ENCODE measurements at places on chromosomes 5 and 9.
A peak's percentile ranks its signal among the peaks of the same experiment; 100 is the strongest.

- no peak overlapping the region for H3K27ac ChIP-seq
- DNase-seq = no peak
- no peaks in the 10 kb centered on the region for H3K4me1 ChIP-seq
- H3K4me3 ChIP-seq = no peak overlapping the region
- no peaks in the 10 kb centered on the region for H3K27me3 ChIP-seq
- H3K36me3 ChIP-seq = no peaks in the 10 kb centered on the region
Observed at GRCh38 chr5:175059687-175060211, 335.4 kb downstream of the MSX2 start.

- no peak overlapping the region for H3K27ac ChIP-seq
- H3K4me3 ChIP-seq = no peak overlapping the region
- no peaks in the 10 kb centered on the region for H3K36me3 ChIP-seq
- H3K27me3 ChIP-seq = no peaks in the 10 kb centered on the region
Observed at GRCh38 chr5:136043551-136043950, 14.8 kb downstream of the TGFBI start.

- no peaks in the 10 kb centered on the region for H3K36me3 ChIP-seq
- H3K4me3 ChIP-seq = no peak overlapping the region
- H3K4me1 ChIP-seq = peaks cover 3% of the 10 kb centered on the region
- no peak overlapping the region for H3K27ac ChIP-seq
Observed at GRCh38 chr9:119968836-119969707, 599.8 kb upstream of the BRINP1 start.

GRCh38 chr5:76718381-76718832 lies 2.5 kb downstream of the F2R start:
- no peak for DNase-seq
- H3K36me3 ChIP-seq = no peaks in the 10 kb centered on the region
- H3K4me3 ChIP-seq = no peak overlapping the region
- peak overlapping the region; percentile 14 for H3K27ac ChIP-seq
- peaks cover 4% of the 10 kb centered on the region for H3K4me1 ChIP-seq

- H3K27me3 ChIP-seq = no peaks in the 10 kb centered on the region
- H3K27ac ChIP-seq = no peak overlapping the region
- DNase-seq = no peak
Observed at GRCh38 chr9:11097020-11097419, 484.2 kb upstream of the PTPRD start.

DNA sequence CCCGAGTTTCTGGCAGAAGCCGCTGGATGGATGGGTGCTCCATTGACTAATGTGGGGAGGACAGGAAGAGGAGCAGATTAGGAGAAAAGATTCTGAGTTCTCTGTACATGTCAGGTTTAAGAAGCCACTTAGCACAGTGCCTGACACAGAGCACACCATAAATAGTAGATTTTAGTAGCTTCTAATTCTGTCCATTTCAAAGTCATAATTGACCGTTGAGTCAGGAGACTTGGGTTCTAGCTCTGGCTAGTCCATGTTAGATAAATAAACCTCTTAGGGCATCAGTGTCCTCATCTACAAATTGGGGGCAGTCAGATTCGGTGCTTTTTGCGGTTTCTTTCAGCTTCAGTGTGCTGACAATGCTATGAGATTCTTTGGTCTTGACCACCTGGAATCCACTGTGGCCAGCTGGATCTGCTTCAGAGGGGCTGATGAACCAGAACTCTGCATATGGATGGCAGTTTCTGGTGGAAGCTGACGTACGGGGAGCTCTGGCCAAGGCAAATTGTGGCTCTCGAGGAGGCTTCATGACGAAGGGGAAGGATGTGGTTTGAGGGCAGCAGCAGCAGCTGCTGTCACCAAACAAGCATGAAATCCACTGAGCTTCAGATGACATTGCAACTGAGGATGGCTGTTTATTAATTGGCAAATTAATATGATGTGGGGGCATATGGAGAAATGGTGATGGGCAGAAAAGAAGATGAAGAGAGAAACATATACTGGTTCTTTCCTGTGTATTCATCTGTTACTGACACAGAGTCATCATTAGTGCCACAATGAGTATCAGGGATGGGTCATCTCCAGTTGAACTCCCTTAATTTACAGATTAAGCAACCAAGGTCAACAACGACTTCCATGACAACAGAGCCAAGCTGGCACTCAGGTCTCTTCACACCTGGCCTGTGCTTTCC lies 134.4 kb downstream of the AOPEP start:
- no peak overlapping the region for H3K4me3 ChIP-seq
- DNase-seq = no peak
- H3K27ac ChIP-seq = peak overlapping the region; percentile 30
- H3K27me3 ChIP-seq = no peaks in the 10 kb centered on the region
- H3K36me3 ChIP-seq = no peaks in the 10 kb centered on the region

DNA sequence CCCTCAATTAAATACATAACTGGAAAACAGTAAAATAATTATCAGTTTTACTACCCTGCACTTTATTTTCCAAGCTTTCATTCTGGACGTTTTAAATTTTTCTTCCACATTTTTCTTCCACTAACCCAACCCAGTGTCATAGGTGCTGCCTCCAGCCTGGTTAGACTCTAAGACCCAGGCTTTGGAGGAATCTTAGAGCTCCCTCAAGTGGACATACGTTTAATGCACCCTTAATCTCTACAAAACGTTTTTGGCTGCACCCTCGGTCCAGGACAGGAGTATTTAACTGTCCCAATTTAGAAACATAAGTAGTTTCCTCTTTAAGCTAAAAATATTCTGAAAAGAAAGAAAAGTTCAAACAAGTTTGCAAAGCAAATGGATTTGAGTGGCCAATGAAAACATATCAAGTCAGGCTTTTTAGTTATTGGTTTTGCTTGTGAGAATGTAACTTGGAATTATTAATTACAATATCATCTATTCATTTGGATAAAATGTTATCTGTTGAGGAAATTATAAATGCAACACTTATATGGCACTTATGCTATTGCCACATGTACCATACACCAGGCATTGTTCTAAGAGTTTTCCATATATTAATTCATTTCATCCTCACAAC lies 38.9 kb downstream of the CDH6 start:
- no peak for DNase-seq
- H3K4me1 ChIP-seq = no peaks in the 10 kb centered on the region
- no peaks in the 10 kb centered on the region for H3K36me3 ChIP-seq
- H3K4me3 ChIP-seq = no peak overlapping the region
- no peak overlapping the region for H3K27ac ChIP-seq

- H3K27me3 ChIP-seq = no peaks in the 10 kb centered on the region
- no peak overlapping the region for H3K27ac ChIP-seq
- H3K4me1 ChIP-seq = no peaks in the 10 kb centered on the region
- no peak overlapping the region for H3K4me3 ChIP-seq
- no peak for DNase-seq
Observed at GRCh38 chr5:151531581-151531980, 59.5 kb downstream of the FAT2 start.

DNA sequence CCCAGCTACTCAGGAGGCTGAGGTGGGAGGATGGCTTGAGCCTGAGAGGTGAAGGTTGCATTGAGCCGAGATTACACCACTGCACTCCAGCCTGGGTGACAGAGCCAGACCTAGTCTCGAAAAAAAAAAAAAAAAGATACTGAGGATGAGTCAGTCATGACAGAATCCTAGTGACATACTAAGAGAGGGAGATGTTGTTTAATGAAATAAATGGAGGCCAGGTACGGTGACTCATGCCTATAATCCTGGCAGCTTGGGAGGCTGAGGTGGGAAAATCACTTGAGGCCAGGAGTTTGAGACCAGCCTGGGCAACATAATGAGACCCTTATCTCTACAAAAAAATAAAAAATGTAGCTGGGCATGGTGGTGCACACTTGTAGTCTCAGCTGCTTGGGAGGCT lies 107.2 kb downstream of the ZFAND5 start:
- H3K27ac ChIP-seq = no peak overlapping the region
- H3K27me3 ChIP-seq = no peaks in the 10 kb centered on the region
- no peak overlapping the region for H3K4me3 ChIP-seq
- H3K4me1 ChIP-seq = no peaks in the 10 kb centered on the region
- DNase-seq = no peak

GRCh38 chr5:82849885-82850284 lies 227.3 kb downstream of the TMEM167A start:
- no peak overlapping the region for H3K27ac ChIP-seq
- H3K4me1 ChIP-seq = no peaks in the 10 kb centered on the region
- no peaks in the 10 kb centered on the region for H3K36me3 ChIP-seq
- H3K4me3 ChIP-seq = no peak overlapping the region

GRCh38 chr9:84177407-84177806 lies 163.2 kb downstream of the SLC28A3 start:
- H3K36me3 ChIP-seq = no peaks in the 10 kb centered on the region
- no peak overlapping the region for H3K4me3 ChIP-seq
- DNase-seq = no peak
- no peaks in the 10 kb centered on the region for H3K27me3 ChIP-seq
- H3K4me1 ChIP-seq = no peaks in the 10 kb centered on the region

- no peaks in the 10 kb centered on the region for H3K27me3 ChIP-seq
- H3K4me3 ChIP-seq = no peak overlapping the region
- no peak for DNase-seq
- no peaks in the 10 kb centered on the region for H3K4me1 ChIP-seq
- no peak overlapping the region for H3K27ac ChIP-seq
Observed at GRCh38 chr9:97311798-97312500, 4.5 kb downstream of the CCDC180 start.

GRCh38 chr5:153425914-153426313 lies 64.6 kb upstream of the GRIA1 start:
- H3K4me3 ChIP-seq = no peak overlapping the region
- no peak for DNase-seq
- H3K27me3 ChIP-seq = no peaks in the 10 kb centered on the region
- no peak overlapping the region for H3K27ac ChIP-seq

- no peaks in the 10 kb centered on the region for H3K27me3 ChIP-seq
- no peak overlapping the region for H3K27ac ChIP-seq
- no peak overlapping the region for H3K4me3 ChIP-seq
- H3K4me1 ChIP-seq = no peaks in the 10 kb centered on the region
- no peaks in the 10 kb centered on the region for H3K36me3 ChIP-seq
Observed at GRCh38 chr5:91106842-91107511, 276.1 kb downstream of the ARRDC3 start.

GRCh38 chr5:9212605-9213004 lies 333.3 kb downstream of the SEMA5A start:
- H3K4me3 ChIP-seq = no peak overlapping the region
- no peak for DNase-seq
- H3K4me1 ChIP-seq = no peaks in the 10 kb centered on the region
- no peaks in the 10 kb centered on the region for H3K27me3 ChIP-seq
- no peaks in the 10 kb centered on the region for H3K36me3 ChIP-seq
- no peak overlapping the region for H3K27ac ChIP-seq

- H3K4me3 ChIP-seq = no peak overlapping the region
- H3K27me3 ChIP-seq = no peaks in the 10 kb centered on the region
- H3K27ac ChIP-seq = no peak overlapping the region
- DNase-seq = no peak
- H3K36me3 ChIP-seq = no peaks in the 10 kb centered on the region
Observed at GRCh38 chr5:6820851-6821479, 107.7 kb downstream of the TENT4A start.

GRCh38 chr9:100465274-100465673 lies 7.7 kb upstream of the TMEFF1 start:
- no peaks in the 10 kb centered on the region for H3K27me3 ChIP-seq
- no peak for DNase-seq
- no peaks in the 10 kb centered on the region for H3K4me1 ChIP-seq
- no peak overlapping the region for H3K4me3 ChIP-seq
- H3K27ac ChIP-seq = no peak overlapping the region

GRCh38 chr9:16639644-16640043 lies 230.8 kb downstream of the BNC2 start:
- no peak overlapping the region for H3K27ac ChIP-seq
- no peak overlapping the region for H3K4me3 ChIP-seq
- no peaks in the 10 kb centered on the region for H3K27me3 ChIP-seq

DNA sequence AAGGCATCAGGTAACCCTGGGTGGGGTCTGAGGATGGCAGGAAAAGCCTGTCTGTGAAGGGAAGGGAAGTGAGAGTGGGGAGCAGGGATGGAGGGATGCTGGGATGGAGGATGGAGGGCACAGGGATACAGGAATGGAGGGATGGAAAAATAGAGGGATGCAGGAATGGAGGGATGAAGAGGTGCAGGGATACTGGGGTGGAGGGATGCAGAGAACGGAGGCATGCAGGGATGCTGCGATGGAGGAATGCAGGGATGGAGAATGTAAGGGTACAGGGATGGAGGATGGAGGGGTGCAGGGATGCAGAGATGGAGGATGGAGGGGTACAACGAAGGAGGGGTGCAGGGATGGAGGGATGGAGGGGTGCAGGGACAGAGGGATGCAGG lies 9.1 kb downstream of the PTGES2 start:
- no peaks in the 10 kb centered on the region for H3K27me3 ChIP-seq
- peaks cover 6% of the 10 kb centered on the region for H3K36me3 ChIP-seq
- no peak overlapping the region for H3K27ac ChIP-seq
- no peak for DNase-seq
- H3K4me1 ChIP-seq = no peaks in the 10 kb centered on the region

- no peaks in the 10 kb centered on the region for H3K4me1 ChIP-seq
- H3K27me3 ChIP-seq = no peaks in the 10 kb centered on the region
- H3K27ac ChIP-seq = no peak overlapping the region
- H3K36me3 ChIP-seq = no peaks in the 10 kb centered on the region
Observed at GRCh38 chr5:128674837-128675446, 136.9 kb upstream of the FBN2 start.

GRCh38 chr9:97753975-97754374 lies 56.8 kb upstream of the XPA start:
- no peaks in the 10 kb centered on the region for H3K27me3 ChIP-seq
- no peak for DNase-seq
- H3K4me3 ChIP-seq = no peak overlapping the region
- H3K27ac ChIP-seq = no peak overlapping the region

- no peak overlapping the region for H3K27ac ChIP-seq
- no peak overlapping the region for H3K4me3 ChIP-seq
- DNase-seq = no peak
- H3K36me3 ChIP-seq = no peaks in the 10 kb centered on the region
- no peaks in the 10 kb centered on the region for H3K27me3 ChIP-seq
Observed at GRCh38 chr5:154568589-154568988, 90.6 kb upstream of the HAND1 start.

GRCh38 chr5:31855134-31856040 lies 216.5 kb downstream of the PDZD2 start:
- no peaks in the 10 kb centered on the region for H3K36me3 ChIP-seq
- peak overlapping the region; percentile 45 for H3K4me3 ChIP-seq
- peak overlapping the region; percentile 78 for H3K27ac ChIP-seq
- DNase-seq = peak; percentile 55
- H3K4me1 ChIP-seq = no peaks in the 10 kb centered on the region

GRCh38 chr5:170151097-170151831 lies 45.6 kb downstream of the FOXI1 start:
- H3K36me3 ChIP-seq = no peaks in the 10 kb centered on the region
- peak overlapping the region; percentile 90 for H3K27ac ChIP-seq
- no peaks in the 10 kb centered on the region for H3K4me1 ChIP-seq
- H3K4me3 ChIP-seq = no peak overlapping the region
- no peaks in the 10 kb centered on the region for H3K27me3 ChIP-seq
- no peak for DNase-seq

- no peaks in the 10 kb centered on the region for H3K36me3 ChIP-seq
- DNase-seq = no peak
- H3K27me3 ChIP-seq = no peaks in the 10 kb centered on the region
- no peak overlapping the region for H3K27ac ChIP-seq
- no peaks in the 10 kb centered on the region for H3K4me1 ChIP-seq
Observed at GRCh38 chr5:2876183-2876582, 124.7 kb upstream of the IRX2 start.
